Stimulated activated CD4-positive, alpha-beta T cell treated with anti-CD3 and anti-CD28 coated beads, Interleukin-15, amount 100 ng/mL, for 24 hours (primary cell): ENCODE measurements at places on chromosomes 2 and 18.

- DNase-seq = no peak
Observed at GRCh38 chr2:58594762-58595161, 353.6 kb upstream of the FANCL start.

- DNase-seq = peak; percentile 23
Observed at GRCh38 chr2:232761301-232761907, 15.0 kb downstream of the KCNJ13 start.

DNA sequence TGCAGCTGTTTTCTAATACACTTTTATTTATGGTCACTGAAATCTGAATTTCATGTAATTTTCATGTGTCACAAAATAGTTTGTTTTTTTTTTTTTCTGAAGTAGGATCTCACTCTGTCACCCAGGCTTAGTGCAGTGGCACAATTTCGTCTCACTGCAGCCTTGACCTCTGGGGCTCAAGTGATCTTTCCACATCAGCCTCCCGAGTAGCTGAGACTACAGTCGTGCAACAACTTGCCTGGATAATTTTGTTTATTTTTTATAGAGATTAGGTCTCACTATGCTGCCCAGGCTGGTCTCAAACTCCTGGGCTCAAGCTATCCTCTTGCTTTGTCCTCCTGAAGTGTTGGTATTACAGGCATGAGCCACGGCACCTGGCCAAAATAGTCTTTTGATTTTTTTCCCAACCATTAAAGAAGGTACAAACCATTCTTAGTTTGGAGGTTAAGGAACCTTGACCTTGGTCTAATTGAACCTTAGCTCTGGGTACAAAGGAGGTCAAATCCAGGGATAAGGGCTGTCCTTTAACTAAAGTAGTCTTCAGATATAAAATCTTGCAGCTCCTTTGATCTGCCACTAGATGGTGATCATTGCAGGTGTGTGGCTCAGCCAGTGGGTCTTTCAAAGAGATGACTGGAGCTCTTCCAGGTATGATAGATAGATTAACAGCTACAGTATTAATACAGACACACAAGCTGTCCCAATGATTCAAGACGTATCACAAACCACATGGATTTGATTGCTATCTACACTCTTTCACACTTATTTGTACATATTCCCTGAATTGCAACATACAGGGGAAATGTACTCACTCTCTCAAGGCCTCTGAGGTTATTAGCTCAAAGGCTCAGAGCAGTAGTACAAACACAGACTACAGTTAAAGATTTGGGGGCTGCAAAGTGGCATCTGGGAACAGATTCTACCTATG is 4.7 kb upstream of the KRCC1 start:
- DNase-seq = peak; percentile 29

- DNase-seq = no peak
Observed at GRCh38 chr2:47833516-47833968, 50.6 kb downstream of the MSH6 start.

DNA sequence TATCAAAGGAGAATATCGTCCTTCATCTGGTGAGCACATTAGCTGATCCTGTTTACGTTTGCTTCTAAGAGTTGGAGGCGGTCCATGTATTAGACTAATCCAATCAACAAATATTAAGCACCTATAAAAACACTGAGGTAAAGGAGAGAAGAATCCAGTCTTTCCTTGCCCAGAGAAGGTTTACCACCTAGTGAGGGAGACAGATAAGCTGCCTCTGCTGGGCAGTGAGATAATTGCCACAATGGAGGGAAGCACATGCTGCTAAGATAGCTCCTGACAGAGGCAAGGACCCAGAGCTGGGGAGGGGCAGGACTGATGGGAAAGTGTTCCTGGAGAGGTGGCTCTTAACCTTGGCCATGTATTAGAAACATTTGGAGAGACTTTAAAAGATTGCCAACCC is 36.7 kb upstream of the ST8SIA5 start:
- no peak for DNase-seq

DNA sequence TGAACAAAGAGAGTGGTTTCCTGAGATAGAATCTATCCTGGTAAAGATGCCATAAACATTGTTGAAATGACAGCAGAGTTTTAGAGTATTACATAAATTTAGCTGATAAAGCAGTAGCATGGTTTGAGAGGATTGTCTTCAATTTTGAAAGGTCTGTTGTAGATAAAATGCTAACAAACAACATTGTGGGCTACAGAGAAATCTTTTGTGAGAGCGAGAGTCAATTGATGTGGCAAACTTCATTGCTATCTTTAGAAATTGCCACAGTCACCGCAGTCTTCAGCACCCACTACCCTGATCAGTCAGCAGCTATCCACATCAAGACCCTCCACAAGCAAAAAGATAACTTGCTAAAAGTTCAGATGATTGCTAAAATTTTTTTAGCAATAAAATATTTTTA is 17.5 kb downstream of the VRK2 start:
- no peak for DNase-seq

DNA sequence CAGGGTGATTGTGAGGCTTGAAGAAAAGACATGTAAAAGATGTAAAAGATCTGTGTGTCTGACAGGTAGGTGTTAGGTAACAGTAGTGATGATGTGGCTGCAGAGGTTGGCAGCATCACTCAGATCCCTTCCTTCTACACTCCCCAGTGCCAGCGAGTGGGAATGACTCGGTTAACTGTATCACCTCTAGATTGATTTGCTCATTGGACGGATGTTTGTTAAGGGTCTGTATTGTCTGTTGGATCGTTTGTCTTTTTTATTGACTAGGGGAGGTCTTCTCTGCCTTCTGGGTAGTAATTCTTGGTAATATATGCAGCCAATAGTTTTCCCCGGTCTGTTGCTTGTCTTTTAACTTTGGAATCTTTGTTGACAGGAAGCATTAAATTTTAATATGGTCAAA is 44.8 kb upstream of the CNGA3 start:
- no peak for DNase-seq

DNA sequence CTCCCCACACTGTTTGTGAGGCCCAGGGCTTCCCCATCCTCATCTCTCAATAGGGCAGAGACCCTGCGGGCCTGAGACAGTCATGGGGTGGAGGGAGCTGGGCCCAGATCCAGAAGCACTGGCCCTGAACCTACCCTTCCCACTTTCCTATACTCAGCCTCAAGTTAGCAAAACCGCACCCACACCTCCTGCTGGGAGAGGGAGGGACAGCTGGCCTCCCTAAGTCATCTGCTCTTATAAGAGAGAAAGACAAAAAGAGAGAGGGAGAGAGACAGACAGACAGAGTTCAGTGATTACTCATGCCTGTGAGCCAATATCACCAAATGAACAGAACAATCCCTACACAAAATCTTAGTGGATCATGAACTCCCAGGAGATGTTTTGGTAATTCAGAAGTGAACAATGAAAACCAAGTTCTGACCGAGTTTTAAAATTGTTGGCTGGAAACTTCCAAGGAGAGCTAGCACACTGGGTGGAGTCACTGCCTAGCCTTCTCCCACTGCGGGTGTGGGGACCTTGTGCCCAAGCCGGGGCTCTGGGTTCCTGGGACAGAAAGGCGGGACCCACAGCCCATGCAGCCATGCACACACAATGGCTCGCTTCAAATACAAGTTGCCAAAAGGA is 130.5 kb downstream of the PXDN start:
- no peak for DNase-seq

DNA sequence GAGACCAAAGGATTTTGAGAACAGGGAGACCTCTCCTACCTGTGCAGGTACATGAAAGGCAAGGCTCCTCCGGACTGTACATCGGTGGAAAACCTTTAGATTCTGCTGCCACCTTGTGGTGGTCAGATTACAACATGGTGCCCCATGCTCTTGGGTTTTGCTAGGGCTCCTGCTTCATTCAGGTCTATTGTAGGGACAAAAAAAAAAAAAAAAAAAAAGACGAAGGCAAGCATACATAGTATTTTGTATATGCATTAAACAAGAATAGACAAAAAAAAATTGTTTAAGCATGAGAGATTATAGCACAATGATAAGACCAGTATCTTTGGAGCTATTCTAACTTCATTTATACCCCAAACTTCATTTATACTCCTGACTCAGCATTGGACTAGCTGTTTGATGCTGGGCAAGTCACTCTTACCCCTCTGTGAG is 27.4 kb upstream of the SPR start:
- peak; percentile 65 for DNase-seq

GRCh38 chr2:127039387-127040031 is 67.4 kb downstream of the BIN1 start:
- no peak for DNase-seq

DNA sequence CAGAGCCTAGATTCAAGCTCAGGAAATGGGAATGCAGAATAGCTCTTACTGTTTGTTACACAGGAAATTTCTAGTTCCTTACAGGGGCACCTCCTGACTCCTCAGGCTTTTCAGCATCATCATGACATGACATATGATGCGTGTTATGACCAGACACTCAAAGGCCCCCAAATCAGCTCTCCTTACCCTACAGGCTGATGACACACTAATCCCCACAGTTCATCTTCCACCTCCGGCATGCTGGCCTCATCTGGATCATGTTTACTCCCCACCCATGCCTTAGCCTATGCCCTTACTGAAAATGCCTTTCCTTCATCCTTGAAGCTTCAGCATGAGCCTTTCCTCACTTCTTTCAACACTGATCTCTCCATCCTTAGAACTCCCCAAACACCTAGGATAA is 356.9 kb downstream of the SETBP1 start:
- DNase-seq = no peak

GRCh38 chr2:213544940-213545339 is 260.7 kb downstream of the SPAG16 start:
- no peak for DNase-seq

GRCh38 chr2:141493936-141494335 is 636.9 kb downstream of the LRP1B start:
- no peak for DNase-seq

- no peak for DNase-seq
Observed at GRCh38 chr2:19272039-19272438, 86.4 kb downstream of the OSR1 start.

DNA sequence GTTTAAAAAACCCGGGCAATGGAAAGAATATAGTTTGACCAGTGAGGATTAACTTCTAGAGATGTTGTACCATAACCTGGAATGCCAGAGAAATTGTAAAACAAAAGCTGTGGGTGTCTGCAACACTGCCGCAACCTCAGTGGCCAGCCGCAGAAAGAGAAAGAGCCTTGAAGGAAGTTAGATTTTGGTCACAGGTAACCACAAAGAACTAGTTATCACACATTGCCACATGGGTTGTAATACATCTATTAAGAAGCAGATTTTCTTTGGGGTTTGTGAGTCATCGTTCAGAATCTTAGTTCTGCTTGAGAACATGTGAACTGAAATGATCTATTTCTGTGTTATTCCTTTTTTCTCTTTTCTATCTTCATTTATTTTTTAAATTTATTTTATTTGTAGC is 222.9 kb upstream of the AGAP1 start:
- DNase-seq = peak; percentile 75

GRCh38 chr2:237011206-237011795 is 74.4 kb upstream of the COPS8 start:
- no peak for DNase-seq

DNA sequence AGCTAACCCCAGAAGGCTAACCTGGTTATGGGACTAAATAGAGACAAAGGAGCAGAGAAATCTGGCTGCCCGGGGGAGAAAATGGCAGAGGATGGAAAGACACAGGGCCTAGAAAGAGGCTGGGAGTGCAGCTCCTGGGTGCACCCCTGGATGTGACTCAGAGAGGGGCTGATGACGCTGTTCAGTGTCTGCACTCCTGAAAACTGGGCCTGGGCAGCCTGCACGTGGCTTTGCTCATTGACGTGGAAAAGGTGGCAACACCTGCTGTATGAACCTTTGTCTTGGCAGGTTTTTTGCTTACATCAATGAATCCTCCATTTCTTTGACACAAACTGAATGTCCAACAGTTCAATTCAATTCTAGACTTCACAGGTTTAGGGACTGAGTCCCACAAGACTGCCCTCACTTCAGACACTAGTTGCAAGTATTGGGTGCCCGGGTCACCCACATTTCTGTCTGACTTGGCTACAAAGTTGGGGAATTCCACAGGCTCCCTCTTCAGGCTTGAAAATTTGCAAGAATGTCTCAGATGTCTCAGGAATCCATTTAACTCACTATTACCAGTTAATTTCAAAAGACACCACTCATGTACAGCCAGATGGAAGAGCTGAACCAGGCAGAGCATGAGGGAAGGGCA is 47.3 kb upstream of the PUM2 start:
- no peak for DNase-seq

DNA sequence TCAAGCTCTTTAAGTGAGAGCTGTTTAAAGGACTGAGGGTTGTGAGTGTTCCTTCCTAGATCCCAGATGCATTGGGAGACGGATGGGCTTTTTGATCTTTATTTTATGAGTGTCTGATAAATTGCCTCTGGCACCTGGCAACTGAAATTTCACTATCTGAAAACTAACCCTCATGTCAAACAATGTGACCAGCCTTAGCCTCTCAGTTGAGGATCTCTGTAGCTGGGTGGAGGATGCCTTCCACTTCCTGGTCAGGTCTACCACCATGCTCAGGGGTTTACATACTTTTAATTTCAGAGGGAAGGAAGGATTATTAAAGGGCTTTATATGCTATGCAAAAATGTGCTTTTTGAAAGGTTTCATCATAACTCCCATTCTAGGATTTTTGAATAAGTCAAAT is 70.5 kb upstream of the NT5C1B start:
- DNase-seq = no peak

DNA sequence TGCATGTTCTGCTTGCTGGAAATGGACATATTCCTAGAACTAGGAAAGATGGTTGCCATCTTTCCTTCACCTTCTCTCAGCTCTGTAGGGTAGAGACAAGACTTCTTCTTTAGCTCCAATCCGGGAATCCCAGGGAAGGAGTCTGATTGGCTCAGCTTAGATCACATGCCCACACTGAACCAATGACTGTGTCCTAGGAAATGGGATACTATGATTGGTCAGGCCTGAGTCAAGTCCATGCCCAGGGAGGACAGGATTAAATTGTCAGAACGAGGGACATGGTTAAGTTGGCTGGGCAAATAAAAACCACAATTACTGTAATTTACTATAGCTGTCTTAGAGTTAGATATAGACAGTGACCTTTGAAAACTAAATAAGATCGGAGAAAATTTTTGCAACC is 31.4 kb downstream of the SEMA4F start:
- no peak for DNase-seq

DNA sequence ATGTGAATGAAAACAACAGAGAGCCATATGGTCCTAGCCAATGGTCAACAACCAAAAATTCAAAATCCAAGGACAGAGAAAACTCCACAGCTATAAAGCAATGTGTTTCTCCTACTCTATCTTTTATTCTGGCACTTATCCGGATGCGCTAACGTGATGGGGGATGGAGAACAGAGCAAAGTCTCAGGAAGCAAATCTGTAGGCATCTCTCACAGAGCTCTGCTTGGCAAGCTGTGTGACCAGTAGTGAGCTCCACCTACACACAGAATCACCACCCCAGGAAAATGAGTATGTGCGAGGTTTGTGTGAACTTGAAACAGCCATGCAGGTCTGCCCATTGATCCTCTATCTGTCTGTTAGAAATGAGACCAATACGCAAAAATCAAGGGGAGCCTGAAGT is 584.3 kb downstream of the BCL11A start:
- DNase-seq = no peak

GRCh38 chr2:172725746-172726145 is 9.9 kb upstream of the RAPGEF4 start:
- DNase-seq = no peak

DNA sequence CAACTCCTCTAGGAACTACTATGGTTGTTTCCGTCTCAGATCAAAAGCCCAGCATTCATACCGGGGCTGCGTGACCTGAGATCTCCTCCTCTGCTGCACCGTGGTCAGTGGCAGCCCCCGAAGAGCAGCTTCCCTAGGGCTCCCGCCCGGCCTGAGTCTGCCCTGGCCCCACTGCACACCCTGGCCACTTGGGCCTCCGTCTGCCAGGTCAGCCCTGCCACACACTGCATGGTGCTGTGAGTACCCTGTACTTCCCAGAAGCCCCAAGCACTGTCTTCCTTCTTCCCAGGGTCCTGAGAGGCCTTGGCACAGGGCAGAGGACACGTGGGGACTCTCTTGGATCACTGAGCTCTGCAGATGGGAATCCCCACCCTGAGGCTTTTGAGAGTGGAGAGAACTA is 81.5 kb upstream of the GPC1 start:
- no peak for DNase-seq
